NCI-H748 treated with DMSO at 0.1 percent for 48 hours (cell line): ENCODE measurements at places on chromosomes 13 and 19.
A peak's percentile ranks its signal among the peaks of the same experiment; 100 is the strongest.

DNA sequence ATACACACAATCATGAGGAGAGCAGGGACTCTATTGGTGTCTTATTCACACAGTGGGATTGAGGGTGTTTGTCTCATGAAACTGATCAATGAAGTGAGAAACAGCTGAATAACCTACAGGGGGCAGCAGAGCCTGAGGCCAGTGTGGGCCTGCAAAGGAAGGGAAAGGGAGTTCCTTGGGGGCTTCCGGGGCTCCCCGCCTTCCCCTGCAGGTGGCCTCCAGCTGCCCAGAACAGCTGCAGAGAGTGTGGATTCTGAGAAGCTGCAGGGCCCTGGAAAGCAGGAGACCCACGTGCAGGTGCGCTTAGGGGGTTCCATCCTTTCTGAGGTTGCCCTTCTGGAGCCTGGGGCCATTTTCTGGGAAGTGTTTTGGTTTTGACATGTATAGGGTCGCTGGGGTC, 20.1 kb downstream of the ZNF763 start:
- no peak for DNase-seq

DNA sequence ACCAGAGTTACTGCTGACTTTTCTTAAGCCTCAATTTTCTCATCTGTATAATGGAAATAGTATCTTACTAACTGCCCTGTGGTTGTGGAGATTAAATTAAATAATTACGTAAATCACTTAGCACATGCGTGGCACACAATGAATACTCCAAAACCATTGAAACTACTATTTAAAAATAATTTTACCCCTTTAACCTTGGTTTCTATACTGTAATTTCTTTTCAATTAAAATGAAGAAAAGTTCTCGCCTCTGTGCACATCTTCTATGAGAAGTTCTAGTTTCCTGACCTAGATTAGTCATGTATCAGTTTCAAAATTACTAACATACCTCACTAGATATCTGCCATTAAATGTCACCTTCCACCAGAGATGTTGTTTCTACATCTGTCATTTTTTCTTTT, 5.7 kb downstream of the SLITRK1 start:
- DNase-seq: no peak

DNA sequence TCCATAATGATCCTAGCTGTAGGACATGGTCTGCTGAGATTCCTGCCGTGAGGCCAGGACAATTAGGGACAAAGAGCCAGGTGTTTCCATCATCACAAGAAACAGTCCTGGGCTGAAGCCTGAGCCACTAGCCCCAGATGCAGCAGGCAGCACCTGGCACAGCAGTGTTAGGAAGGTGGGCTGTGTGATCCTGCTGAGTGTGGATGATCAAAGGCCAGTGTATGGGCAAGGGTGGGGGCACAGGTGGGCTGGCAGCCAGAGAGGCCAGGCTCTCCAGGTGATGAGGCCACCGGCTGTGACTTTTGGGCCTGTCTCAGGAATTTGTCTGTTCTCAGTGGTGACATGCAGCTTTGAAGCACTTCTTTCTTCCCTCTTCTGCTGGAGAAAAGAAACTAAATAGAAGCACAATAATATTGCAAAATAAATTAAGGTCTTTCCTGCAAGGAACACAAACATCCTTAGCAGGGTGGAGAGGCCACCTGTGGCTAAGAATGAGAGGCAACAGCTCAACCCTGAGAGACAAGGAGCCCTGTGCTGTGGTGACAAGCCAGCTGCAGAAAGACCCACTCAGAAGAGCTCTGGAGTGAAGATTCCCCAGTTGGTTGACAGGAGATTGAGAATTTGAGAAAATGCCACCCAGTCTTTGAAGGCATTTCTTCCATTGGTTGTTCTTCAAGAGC, 127.6 kb downstream of the KATNAL1 start:
- peak; percentile 97 for DNase-seq

- no peak for DNase-seq
Measured at GRCh38 chr13:112777637-112778406, 88.0 kb downstream of the ATP11A start.

GRCh38 chr19:32649751-32650150, 25.2 kb downstream of the ANKRD27 start:
- DNase-seq: no peak

DNA sequence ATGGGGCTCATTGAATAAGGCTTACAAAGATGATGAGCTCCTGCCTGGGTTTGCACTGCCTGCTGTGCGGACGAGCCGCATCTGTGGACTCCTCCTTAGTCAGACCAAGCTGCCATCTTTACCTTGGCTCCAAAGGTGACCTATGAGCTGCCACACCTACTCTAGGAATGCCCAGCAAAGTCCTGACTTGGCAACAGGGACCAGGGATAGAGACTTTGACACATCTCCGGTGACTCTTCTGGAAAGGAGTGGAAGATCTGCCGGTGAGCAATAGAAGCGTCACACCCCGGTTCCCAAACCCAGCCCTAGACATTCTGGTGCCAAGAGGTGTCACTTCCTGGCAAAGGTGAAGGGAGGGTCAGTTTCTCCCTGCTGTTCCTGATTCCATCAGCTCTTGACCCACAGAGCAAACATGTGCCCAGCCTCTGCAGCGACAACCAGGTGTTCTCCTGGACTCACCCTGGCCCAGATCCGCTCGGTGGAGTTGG, 50.2 kb upstream of the GTF3A start:
- DNase-seq: no peak

GRCh38 chr19:9608912-9609311, 12.1 kb downstream of the ZNF561 start:
- no peak for DNase-seq

DNA sequence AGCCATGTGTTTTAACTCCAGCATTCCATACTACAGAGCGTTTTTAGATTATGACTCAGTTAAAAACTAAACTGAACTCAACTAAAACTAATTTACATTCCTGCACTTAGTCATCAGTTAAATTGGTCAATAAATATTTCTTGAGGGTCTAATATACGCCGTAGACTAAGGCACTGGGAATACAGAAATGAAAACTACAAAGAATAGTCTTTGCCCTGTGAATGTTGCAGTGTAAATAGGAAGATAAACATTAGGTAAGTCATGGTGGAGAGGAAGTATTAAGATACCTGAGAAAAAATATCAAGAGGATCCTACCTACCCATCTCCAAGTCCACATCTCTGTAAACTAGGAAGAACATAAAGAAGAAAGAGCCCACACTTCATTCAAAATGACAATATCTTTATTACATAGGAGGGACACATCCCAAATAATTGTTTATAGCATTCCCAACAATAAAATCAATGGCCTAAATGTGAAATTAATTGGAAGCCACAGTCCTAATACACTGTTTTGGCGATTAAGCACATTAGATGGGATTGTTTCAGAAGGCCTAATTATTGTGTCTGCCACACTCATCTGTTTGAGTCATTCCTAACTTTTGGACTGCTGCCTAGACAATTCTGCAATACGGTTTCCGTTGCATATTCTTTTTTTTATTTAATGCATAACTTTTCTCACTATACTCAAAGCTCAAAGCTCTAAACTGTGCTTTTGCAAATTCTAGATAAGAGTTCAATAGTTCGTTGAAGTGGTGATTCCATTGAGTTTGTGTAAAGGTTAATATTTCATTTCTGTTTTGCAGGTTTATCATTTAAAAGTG, 52.9 kb downstream of the MBNL2 start:
- no peak for DNase-seq

DNA sequence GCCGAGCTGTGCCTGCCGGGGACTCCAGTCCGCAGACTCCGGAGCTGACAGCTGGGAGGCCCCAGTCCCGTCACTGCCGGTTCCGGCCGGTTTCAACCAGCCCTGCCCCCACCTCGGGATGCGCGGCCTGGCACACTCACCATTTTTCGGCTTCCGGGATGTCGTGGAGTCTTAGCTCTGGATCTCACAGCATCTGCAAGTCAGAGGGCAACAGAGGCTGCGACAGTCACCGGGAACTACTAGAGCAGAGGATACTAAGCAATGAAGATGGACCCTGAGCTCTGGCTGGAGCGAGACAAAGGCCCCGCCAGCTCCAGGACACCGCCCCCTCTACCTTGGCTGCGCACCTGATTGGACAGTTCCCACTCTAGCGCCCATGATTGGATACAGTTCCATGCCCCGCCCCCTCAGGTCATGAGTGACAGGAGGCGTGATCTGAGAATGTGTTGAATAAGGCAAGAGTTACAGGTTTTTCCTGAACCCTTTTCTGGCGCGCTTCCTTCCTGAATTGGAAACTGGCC, at the start of gene ZNF682:
Gene ZNF682 (minus strand): TSS at position 303 of the 521 bp plus-strand sequence. CDS start 160 bp downstream, at position 143.
- peak; percentile 90 for DNase-seq
